NCI-H345 (cell line): ENCODE measurements at places on chromosomes 7 and 10.
A peak's percentile ranks its signal among the peaks of the same experiment; 100 is the strongest.

DNA sequence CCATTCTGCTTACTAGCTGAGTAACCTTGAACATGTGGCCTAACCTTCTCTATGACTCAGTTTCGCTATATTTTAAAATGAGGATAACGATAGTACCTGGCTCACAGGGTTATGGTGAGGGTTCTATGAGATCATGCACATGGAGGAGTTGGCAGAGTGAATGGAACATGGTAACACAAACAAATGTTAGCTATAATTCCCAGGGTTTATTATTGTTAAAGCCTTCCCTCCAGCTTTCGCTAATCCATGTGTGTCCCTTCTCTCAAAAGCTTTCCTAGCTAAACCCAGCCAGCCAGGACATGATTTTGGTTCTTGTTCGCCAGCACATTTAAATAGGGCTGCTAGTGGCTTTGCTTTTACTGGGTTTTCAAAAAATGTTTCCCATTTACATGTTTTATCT lies 361.0 kb upstream of the NFE2L3 start:
- DNase-seq, result no peak

- DNase-seq, result no peak
These were observed 11.4 kb downstream of the SH3PXD2A start for GRCh38 chr10:103843854-103844570.

DNA sequence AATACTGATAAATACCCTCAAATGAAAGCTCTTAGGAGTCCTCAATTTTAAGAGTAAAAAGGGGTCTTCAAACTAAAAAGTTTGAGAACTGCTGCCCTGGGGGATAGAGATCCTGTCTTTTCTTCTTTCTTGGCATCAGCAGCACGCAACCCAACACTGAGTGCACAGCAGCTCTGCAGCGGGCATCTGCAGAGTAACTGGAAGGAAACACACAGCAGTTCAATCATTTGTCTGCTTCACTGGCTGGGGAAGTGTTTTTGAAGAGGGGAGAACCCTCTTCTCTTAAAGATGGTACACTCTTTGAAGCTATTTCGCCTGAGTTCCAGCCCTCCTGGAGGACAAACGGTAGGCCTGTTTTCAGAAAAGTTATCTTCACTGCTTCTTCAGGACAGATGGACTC lies 193.6 kb downstream of the FGFR2 start:
- no peak for DNase-seq

- DNase-seq, result peak; percentile 5
These were observed 95.3 kb upstream of the CYP26C1 start for GRCh38 chr10:92965314-92965713.

DNA sequence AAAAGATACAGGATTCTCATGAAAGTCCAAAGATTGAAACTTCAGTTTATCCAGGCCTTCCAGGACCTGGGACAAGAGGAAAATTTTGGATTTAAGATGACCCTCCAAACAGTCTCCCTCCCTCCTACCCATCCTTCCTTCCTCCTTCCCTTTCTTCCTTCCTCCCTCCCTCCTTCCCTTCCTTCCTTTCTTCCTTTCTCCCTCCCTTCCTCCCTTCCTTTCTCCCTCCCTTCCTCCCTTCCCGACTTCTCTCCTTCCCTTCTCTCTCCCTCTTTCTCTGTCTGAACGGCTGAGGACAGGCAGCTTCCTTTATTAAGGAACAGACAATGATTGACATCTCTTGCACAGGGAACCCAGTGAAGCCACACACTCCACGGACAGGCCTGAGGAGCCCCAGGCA lies 23.3 kb downstream of the SFTPD start:
- no peak for DNase-seq

DNA sequence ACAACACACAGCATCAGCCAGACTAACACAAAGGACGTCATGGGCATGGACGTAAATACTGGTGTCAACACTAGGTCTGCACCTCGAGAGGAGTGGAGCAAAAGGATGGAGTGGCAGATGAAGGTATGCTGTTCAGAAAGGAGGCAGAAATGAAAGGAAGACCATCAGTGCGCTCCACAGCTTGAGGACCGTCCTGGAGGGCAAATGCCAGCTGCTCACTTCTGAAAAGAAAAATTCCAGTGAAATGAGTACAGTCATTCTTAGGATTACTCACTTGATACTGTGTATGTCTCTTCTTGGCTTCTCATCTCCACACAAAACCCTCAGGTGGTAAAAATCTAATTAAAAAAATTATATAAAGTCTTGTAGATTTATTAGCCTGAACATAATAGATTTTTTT lies 44.8 kb downstream of the EGFR start:
- DNase-seq, result no peak
